ENCODE measurements at places on chromosomes 3 and 15. TPM values are rescaled to one million over a fixed set of nuclear protein-coding genes. Genes with fewer than 3 reads are reported as not detected.

Gene UBR1
- total RNA-seq, result 41.9 TPM

Gene UROC1
- not detected for total RNA-seq

Gene EIF4A2
- total RNA-seq, result 407 TPM

Gene SLC28A2
- not detected for total RNA-seq

Gene ZBTB47
- total RNA-seq, result 49.6 TPM

GRCh38 chr15:57321485-57321884 is 54.8 kb upstream of the CGNL1 start:
- no peak for DNase-seq

DNA sequence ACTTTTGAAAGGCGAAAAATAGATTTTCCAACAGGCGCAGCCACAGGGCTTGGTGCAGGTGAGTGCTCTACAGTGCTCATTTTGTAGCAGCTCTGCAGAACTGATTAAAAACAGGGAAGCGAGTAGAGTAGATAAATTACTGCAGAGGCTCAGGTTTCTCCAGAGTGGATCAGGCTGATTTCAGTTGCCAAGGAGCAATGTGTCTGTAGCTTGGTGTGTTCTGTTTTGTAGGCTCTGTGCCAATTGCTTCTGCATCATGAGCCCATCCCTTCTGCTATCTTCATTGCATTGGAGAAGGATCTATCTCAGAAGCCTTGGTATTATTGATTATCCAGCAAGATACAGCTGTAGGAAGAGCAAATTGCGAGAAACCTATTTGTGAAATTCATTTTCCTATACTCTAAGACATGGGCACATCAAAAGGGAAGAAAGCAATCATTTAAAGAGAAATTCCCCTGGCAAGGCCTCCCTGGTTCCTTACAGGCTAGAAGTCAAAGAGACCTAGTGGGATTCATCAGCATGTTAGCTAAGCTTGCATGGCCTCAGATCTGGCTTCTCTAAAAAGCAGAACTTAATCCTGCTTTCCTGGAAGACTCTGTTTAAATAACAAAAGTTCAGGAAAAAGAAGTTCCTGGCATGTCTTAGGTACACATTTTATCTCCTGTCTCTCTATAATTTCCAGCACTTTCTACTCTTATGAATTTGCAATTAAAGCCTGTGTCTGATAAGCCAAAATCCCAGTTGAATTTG is 432.4 kb upstream of the ATP10A start:
- DNase-seq, result no peak

GRCh38 chr3:184590795-184591194 is 29.2 kb downstream of the EPHB3 start:
- DNase-seq, result no peak

GRCh38 chr3:120841264-120841663 is 66.7 kb upstream of the STXBP5L start:
- DNase-seq, result no peak

GRCh38 chr3:73041537-73041936 is 19.9 kb upstream of the EBLN2 start:
- DNase-seq, result no peak

DNA sequence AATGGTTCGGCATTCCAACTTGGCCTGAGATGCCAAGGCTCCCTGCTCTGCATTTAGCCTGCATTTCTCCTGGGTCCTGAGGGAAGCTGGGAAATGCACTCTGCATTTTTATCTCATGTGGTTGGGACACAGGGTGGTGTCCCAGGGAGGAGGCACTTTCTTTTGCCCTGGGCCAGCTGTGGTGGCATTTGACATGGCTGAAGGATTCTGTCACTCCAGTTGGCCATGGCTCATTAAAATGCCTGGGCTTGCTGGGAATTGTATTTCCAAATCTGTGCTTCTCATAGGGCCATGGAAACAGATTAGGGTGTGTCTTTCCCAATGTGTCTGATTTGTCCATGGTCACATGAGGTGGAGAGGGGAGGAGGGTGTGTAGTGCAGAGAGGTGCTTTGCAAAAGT is 128.3 kb upstream of the RGMA start:
- DNase-seq, result no peak

GRCh38 chr3:18529631-18530030 is 104.5 kb upstream of the SATB1 start:
- no peak for DNase-seq

DNA sequence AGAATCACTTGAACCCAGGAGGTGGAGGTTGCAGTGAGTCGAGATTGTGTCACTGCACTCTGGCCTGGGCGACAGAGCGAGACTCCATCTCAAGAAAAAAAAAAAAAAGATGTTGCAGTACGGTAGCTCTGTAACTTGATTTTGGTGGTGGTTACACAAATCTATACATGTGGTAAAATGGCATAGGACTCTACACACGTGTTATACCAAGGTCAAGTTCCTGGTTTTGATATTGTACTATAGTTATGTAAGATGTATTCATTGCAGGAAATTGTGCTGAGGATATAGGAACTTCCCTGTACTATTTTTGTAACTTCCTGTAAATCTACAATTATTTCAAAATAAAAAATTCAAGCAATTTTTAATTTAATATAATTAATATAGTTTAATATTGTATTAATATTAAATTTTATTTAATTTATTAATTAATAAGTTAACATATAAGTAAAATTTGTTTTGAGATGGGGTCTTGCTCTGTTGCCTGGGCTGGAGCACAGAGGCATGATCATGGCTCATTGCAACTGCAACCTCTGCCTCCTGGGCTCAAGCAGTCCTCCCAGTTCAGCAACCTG is 9.9 kb downstream of the MYD88 start:
- DNase-seq, result no peak

GRCh38 chr3:127221037-127221436 is 28.1 kb downstream of the PRR23E start:
- DNase-seq, result no peak
